Heart left ventricle (tissue), 16 donors: ENCODE measurements at places on chromosomes 6 and 20. TPM values are rescaled to one million over a fixed set of nuclear protein-coding genes. Genes with fewer than 3 reads are reported as not detected.

SLC44A4 gene
- not detected for total RNA-seq

OSBPL2 gene
- total RNA-seq = 57.9 TPM

LPA gene
- not detected for total RNA-seq

- no peak overlapping the region for H3K4me3 ChIP-seq
- H3K27me3 ChIP-seq = no peaks in the 10 kb centered on the region
- H3K36me3 ChIP-seq = no peaks in the 10 kb centered on the region
- no peak for DNase-seq
- H3K27ac ChIP-seq = no peak overlapping the region
- H3K4me1 ChIP-seq = peaks cover 18% of the 10 kb centered on the region
Measured at GRCh38 chr6:22361576-22361975, 64.7 kb upstream of the PRL start.

DNA sequence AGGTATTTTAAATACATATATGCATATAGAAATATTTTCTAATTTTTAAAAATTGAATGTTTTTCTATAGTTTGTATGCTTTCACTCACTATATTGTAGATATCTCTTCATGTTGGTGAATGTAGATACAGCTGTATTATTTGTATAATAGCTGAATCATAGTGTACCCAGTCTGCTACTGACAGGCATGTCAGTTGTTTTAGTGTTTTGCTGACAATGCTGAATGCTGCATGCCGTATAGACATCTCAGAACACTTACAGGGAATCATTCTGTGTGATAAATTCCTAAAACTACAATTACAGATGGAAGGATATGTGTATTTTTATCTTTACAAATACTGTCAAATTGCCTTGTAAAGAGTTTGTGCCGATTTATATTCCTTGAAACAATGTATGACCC is 175.4 kb downstream of the SIM1 start:
- H3K36me3 ChIP-seq = no peaks in the 10 kb centered on the region
- H3K27me3 ChIP-seq = no peaks in the 10 kb centered on the region
- DNase-seq = no peak
- H3K27ac ChIP-seq = no peak overlapping the region

LTB gene
- not detected for total RNA-seq

CAGE1 gene
- total RNA-seq = not detected

ATP5F1E gene
- total RNA-seq = 120 TPM
